Dermis blood vessel endothelial cell (primary cell): ENCODE measurements at places on chromosomes 12 and 14. TPM values are rescaled to one million over a fixed set of nuclear protein-coding genes. Genes with fewer than 3 reads are reported as not detected.

CFAP251 gene
- 0.56 and 2.9 TPM in 2 replicates for total RNA-seq

CABP1 gene
- 0.17 TPM in 1 of 2 replicates, not detected in the other for total RNA-seq

KLRD1 gene
- total RNA-seq, result 0.19 and 0.34 TPM in 2 replicates

TBX5 gene
- not detected in 2 replicates for total RNA-seq

PLXNC1 gene
- total RNA-seq, result 0.17 and 0.23 TPM in 2 replicates

ELK3 gene
- total RNA-seq, result 45.6 and 95.3 TPM in 2 replicates

PLEK2 gene
- 1.4 TPM in 2 replicates for total RNA-seq

SLC7A8 gene
- 0.09 TPM in 1 of 2 replicates, not detected in the other for total RNA-seq

PTPRO gene
- not detected in 2 replicates for total RNA-seq

CCDC175 gene
- total RNA-seq, result not detected in 2 replicates

PTCSC3 gene
- total RNA-seq, result not detected in 2 replicates

RASSF3 gene
- 37.9 and 43.4 TPM in 2 replicates for total RNA-seq

SYNDIG1L gene
- not detected in 2 replicates for total RNA-seq

C12orf76 gene
- total RNA-seq, result 12.6 and 23.5 TPM in 2 replicates

KRT72 gene
- not detected in 2 replicates for total RNA-seq

CELA1 gene
- total RNA-seq, result not detected in 2 replicates

P2RX7 gene
- total RNA-seq, result 8.8 and 10.2 TPM in 2 replicates

CD9 gene
- 517 and 1,153 TPM in 2 replicates for total RNA-seq

LRP1-AS gene
- not detected in 2 replicates for total RNA-seq

EXOC3L4 gene
- not detected in 2 replicates for total RNA-seq

CDKN3 gene
- total RNA-seq, result 34.4 and 83.6 TPM in 2 replicates

NABP2 gene
- total RNA-seq, result 24.8 and 32.9 TPM in 2 replicates

KLHDC1 gene
- total RNA-seq, result 1.6 and 6.6 TPM in 2 replicates

POTEG gene
- not detected in 2 replicates for total RNA-seq

MANSC1 gene
- 6.8 and 14.8 TPM in 2 replicates for total RNA-seq

IRAK3 gene
- total RNA-seq, result 17.1 and 19.2 TPM in 2 replicates

DIO3 gene
- not detected in 2 replicates for total RNA-seq

TULP3 gene
- 18.4 and 24.0 TPM in 2 replicates for total RNA-seq

CAPZA3 gene
- total RNA-seq, result not detected in 2 replicates

RERG gene
- total RNA-seq, result under 0.01 TPM in 1 of 2 replicates, not detected in the other

SVOP gene
- not detected in 2 replicates for total RNA-seq

INF2 gene
- 53.6 and 126 TPM in 2 replicates for total RNA-seq

TMPRSS12 gene
- total RNA-seq, result not detected in 2 replicates

IFI27 gene
- 75.5 and 375 TPM in 2 replicates for total RNA-seq

RDH11 gene
- total RNA-seq, result 91.9 and 113 TPM in 2 replicates

CEBPE gene
- not detected in 2 replicates for total RNA-seq

REM2 gene
- total RNA-seq, result 0.09 TPM in 1 of 2 replicates, not detected in the other

OSGEP gene
- total RNA-seq, result 30.7 and 86.3 TPM in 2 replicates

TAS2R20 gene
- total RNA-seq, result 2.2 and 3.6 TPM in 2 replicates

SLC7A7 gene
- 4.8 and 8.3 TPM in 2 replicates for total RNA-seq

NRIP2 gene
- total RNA-seq, result not detected in 2 replicates

INSM2 gene
- not detected in 2 replicates for total RNA-seq

GALNT6 gene
- total RNA-seq, result 19.9 and 38.8 TPM in 2 replicates

FAM177A1 gene
- total RNA-seq, result 43.1 and 48.8 TPM in 2 replicates

NEUROD4 gene
- not detected in 2 replicates for total RNA-seq

SLC2A3 gene
- 18.7 and 32.5 TPM in 2 replicates for total RNA-seq

CINP gene
- 57.9 and 61.9 TPM in 2 replicates for total RNA-seq

BCL11B gene
- total RNA-seq, result under 0.01 and 0.05 TPM in 2 replicates

KLHL42 gene
- 23.6 and 33.4 TPM in 2 replicates for total RNA-seq

LALBA gene
- not detected in 2 replicates for total RNA-seq

MYH6 gene
- total RNA-seq, result not detected in 2 replicates

MAP3K9 gene
- 0.14 and 0.68 TPM in 2 replicates for total RNA-seq

RIPK3 gene
- 4.7 and 5.8 TPM in 2 replicates for total RNA-seq

GPR84 gene
- total RNA-seq, result under 0.01 and 0.05 TPM in 2 replicates

AVPR1A gene
- under 0.01 and 0.19 TPM in 2 replicates for total RNA-seq

RGS6 gene
- total RNA-seq, result not detected in 2 replicates
